Bone marrow (tissue), 2 donors: ENCODE measurements at places on chromosomes 6 and 20.

- no peak for DNase-seq
Observed at GRCh38 chr6:5123296-5124143, 38.4 kb downstream of the PPP1R3G start.

- no peak for DNase-seq
Observed at GRCh38 chr20:45049438-45049837, 51.5 kb downstream of the KCNS1 start.

DNA sequence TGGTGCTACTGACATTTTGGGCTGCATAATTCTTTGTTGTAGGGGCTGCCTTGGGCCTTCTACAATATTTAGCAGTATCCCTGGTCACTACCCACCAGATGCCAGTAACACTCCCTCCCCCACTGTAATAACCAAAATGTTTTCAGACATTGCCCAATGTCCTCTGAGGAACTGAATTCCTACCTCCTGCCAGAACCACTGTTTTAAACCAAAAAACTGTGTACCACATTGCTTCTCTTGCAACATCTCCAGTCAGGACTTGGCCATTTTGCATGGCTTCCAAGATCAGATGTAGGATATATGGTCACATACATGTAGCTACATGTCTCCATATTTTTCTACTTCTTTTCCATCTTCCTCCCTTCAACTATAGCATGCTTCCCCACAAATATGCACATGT is 97.4 kb upstream of the IFNGR1 start:
- DNase-seq, result no peak

DNA sequence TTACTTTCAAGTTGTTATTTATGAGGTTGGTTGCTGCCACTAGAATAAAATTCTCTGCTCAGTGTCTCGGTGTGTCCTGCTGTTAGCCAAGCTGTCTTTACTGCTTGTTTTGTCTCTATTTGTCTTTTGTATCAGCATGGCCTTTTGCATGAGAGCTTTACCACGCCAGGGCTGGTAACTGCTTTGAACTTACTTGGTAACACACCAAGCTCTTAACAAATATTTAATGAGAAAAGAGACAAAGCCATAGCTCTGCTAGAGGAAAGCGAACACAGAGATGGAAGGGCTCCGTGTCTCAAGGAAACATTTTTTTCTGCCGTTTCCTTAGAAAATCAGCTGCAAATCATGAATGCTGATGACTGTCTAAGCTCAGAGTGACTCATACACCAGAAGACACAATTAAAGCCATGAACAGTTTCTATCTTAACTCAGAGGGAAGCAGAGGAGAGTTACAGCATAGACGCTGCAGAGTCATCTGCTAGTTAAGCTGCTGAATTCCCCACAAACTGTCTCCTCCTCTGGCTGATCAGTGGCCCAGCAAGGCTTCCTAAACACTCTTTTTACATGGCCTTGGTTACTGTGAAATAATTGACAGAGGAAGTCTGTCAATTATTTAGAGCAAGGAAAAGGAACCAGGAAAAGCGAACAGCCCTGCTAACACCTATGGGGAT is 44.8 kb downstream of the AGPAT4 start:
- DNase-seq, result no peak

DNA sequence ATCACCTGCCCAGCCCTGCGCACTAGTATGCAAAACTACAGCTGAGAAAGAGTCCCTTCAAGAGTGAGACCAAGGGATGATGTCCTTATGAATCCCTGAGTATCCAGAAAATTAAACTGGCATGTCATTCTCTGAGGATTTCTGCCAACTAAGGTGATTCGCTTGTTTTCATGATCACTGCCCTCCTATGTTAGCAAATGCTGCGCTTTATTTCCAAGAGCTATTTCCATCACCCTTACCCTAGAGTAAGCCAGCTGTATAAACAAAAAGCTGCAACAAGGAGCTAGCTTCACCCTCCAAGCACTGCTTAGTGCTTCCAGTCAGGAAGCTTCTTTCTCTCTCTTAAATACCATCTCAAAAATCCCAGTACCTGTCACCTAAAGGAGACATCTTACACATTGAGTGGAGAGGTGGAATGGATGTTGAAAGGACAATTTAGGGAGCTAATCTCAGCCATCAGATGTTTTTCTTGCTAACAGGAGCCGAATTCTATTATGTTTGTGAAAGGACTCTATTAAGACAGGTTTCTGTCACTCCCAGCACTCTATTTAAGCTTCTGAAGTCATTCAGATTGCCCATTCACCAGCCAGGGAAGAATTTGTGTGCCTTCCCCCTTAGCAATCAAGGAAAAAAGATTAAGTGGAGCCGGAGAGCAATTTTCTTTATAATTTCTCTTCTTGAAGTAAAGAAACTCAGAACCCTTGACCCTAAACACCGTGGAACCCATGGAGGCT is 322.2 kb downstream of the NRN1 start:
- no peak for DNase-seq

DNA sequence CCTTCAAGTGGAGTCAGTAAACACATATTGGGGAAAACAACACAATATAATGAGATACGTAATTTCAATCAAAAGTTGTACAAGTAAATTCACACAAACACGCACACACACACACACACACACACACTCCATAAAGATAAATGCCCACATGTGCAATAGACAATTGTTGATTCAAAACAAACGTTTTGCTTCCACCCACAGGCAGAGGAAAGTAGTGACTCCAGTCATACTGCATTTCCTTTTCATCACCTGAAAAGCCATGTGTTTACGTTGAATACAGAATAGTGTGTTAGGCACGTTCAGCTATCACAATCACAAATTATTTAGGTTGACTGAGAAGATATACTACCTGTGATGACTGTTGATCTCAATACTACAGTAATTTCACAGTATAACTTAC is 443.8 kb upstream of the MANEA start:
- no peak for DNase-seq

GRCh38 chr6:13261464-13261994 is 66.8 kb downstream of the TBC1D7 start:
- DNase-seq, result no peak

DNA sequence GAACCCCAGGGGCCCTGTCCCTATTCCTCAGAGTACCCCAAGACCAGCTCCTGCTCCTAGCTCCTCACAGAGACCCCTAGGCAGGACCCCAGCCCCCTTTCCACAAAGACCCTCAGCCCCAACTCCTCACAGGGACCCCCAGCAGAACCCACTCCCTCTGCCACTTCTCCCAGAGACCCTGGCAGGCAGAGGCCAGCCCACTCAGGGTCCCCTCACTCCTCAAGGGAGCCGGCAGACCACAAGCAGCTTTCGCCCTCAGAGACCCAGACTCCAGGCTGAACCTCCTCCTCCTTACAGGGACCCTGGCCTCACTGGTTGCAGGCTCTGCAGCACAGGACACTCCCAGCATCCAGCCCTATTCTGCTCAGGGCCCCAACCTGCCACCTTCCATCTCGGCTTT is 575 bp downstream of the SLC44A4 start:
- DNase-seq, result no peak

DNA sequence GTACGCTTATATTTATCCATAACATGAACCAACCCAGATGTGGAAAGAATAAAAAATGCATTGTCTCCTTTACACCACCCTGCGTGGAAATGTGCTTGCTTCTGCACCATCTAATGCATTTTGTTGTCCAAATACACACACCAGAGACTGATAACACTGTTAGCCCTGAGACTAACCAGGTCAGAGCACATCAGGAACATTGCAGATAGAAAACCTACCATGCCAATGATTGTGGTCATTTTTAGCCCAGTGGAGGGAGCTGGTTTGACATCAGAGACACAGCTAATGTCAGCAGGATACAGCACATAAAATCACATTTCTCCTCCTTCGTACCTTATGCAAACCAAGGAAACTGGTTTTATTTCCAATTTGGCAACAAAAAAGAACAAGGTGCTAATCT is 528.7 kb downstream of the DOK5 start:
- DNase-seq, result no peak

GRCh38 chr20:57880571-57880892 is 170.7 kb upstream of the PMEPA1 start:
- DNase-seq, result no peak

- no peak for DNase-seq
Observed at GRCh38 chr6:157244175-157244574, 79.1 kb downstream of the TMEM242 start.

DNA sequence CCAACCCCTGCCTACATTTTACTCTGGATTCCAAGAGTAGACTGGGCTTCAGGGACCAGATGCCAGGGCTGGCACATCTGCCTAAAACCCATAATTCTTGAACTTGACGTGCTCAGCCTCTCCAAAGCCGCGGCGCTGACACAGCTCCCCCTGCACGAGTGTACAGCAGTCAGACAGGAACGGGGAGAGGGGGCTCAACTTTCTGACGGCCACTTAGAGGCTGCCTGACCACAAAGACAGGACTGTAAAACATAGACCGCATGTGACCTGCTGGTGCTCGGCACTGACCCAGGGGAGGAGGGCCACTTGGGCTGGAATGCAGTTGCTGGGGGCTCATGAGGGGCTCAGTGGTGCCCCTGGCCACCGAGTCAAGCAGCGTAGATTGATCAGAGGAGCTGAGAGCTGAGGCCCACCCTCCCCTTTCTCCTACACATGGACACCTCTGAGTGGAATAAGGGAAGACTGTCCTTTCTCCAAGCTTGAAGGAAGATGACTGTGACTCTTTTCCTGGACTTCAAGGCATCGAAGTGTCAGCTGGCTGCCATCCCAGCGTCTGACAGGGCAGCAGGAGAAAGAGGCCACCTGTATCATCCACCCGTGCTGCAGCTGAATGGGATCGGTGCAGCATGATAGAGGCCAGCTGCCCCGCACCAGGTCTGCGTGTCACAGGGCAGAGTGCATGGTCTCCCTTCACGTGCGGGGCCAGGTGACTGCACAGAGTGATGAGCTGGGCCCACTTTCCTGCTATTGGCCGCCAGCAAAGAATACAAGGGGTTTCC is 171.3 kb upstream of the AGPAT4 start:
- no peak for DNase-seq

- DNase-seq, result no peak
Observed at GRCh38 chr20:8043687-8044282, 24.2 kb upstream of the TMX4 start.
